ENCODE measurements at places on chromosomes 3 and 15.
A peak's percentile ranks its signal among the peaks of the same experiment; 100 is the strongest.

- DNase-seq = no peak
Observed at GRCh38 chr15:84681831-84682230, 23.8 kb upstream of the NMB start.

DNA sequence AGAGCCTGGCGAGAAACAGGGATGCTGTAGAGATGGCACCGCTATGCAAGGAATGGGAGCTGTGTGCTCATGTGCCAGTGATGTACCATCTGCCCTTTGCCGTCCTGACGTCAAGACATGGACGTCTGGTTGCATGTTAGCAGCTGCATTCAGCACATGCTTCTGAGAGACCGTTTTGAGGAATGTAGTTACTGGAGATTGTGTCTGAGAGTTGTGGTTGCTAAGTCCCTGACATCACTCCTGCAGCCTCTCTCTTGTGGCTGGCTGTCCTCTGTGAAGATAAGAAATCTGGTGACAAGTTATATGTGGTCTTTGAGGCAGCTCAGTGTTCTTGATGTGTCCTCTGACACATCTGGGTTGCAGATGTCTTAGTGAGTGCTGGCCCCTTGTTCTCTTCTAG lies 165.1 kb downstream of the APBA2 start:
- DNase-seq = no peak

GRCh38 chr15:65245096-65245856 lies 34.0 kb upstream of the CILP start:
- peak; percentile 54 for DNase-seq

DNA sequence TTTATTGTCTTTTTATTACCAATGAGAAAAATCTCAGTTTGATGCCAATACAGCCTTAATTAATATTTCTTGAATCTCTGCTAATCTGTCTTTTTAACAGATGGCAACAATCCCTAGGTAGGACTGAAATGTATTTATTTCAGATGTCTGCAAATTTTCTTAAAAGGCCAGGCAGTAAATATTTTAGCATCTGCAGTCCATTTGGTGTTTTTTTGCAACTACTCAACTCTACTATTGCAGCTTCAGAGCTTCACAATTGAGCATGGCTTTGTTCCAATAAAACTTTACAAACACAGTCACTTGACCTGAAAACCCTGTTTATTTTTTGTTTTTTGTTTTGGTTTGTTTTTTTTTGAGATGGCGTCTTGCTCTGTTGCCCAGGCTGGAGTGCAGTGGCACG lies 82.7 kb downstream of the RARB start:
- no peak for DNase-seq

DNA sequence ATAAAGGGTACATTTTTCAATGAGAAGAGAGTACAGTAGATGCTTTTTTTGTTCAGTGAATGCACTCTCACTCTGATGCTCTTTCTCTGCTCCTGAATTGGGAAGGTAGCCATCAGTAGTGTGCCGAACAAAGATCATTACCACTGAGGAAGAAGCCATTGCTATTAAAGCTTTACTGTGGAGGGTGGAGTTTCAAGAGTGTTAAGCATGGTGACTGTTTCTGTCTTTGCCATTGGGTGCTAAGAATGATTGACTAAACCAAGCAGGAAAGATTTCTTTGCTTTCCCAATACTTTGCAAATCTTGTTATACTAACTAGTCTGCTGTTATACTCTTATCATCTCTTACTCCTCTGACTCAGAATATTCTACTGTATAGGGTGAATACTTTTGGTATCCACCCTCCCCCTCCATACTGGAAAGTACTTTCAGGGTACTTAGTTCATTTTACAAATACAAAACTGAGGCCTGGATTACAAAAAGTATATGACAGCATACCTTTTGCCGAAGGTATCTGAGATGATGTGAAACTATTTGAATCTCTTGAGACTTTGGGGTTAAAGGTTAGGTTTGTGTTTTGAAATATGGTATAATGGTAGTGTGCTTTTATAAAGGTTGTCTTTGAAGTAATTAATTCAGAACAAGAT lies 1.7 kb downstream of the RAB11A start:
- DNase-seq = peak; percentile 68

DNA sequence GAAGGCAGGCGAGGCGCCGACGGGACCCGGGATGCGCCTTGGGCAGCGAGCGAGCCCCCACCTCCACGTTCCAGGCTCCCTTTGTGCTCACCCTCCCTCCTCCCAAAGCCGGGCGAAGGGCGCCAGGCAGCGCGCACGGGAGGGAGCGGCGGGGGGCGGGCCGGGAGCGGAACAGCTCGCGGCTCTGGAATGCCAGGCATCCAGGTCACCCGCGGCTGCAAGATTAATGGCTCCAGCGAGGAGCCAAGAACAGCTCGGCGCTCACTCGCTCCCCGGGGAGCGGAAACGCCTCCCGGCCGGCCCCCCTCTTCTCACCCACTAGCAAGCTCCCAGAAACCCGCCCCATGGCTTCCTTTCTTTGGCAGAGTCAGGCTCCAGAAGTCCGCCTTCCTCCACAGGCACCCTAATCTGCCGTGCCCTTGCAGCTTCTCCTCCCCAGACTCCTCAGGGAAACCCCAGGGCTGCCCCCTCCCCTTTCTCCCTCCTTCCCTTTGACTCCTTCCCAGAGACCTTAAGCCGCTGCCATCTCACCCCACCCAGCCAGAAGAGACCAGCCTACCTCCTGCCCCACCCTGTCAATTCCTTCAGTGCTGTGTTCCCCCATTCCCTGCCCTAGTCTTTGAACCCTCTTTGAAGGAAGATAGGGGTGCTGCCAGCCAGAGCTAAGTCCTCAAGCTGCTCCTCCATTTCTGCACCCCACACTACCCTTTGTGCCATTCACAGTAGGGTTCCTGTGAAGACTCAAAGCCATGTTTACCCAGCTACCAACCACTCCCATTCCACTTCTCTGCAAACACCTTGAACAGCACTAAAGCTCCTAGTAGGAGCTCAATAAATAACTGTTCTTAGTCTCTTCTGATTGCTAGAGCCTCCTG lies 9.9 kb downstream of the AMOTL2 start:
- peak; percentile 98 for DNase-seq

DNA sequence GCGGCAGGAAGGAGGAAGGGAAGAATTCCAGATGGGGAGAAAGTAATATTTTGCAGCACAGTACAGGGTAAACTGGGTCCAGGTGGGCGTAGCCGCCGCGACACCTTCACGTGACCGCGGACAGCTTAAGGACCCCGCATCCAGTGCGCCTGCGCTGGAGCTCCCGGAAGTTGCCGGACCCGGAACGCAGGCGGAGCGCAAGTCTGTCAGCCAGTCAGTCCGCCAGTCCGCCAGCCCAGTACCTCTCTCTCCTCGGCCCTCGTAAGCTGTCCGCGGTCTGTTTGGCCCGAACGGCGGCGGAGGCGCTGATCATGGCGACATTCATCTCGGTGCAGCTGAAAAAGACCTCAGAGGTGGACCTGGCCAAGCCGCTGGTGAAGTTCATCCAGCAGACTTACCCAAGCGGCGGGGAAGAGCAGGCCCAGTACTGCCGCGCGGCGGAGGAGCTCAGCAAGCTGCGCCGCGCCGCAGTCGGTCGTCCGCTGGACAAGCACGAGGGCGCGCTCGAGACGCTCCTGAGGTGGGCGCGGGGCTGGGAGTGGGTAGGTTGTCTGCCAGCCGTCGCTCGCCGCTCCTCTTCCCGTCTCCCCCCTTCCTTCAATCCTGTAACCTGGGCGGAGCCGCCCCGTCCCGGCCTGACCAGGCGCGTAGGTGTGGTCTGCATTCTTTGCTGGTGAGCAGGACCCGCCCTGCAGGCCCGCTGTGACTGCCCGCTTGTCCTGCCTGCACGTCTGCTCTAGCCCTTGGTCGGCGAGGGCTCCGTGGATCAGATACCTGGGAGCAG lies at the start of gene PDCD6IP:
Gene PDCD6IP, plus strand, starts transcription at position 213 of the 784 bp plus-strand sequence. Its CDS starts 99 bp downstream, at position 312.
- peak; percentile 91 for DNase-seq

- peak; percentile 87 for DNase-seq
Observed at GRCh38 chr3:188431553-188431952, 277.6 kb downstream of the LPP start.

Data from HCEC 1CT (cell line).